ENCODE measurements at places on chromosomes 11 and 22. TPM values are rescaled to one million over a fixed set of nuclear protein-coding genes. Genes with fewer than 3 reads are reported as not detected.

- H3K27ac ChIP-seq, result no peak overlapping the region
- H3K4me3 ChIP-seq, result no peak overlapping the region
- H3K4me1 ChIP-seq, result no peaks in the 10 kb centered on the region
- H3K27me3 ChIP-seq, result no peaks in the 10 kb centered on the region
Measured at GRCh38 chr11:34298871-34299270, 58.9 kb downstream of the ABTB2 start.

DNA sequence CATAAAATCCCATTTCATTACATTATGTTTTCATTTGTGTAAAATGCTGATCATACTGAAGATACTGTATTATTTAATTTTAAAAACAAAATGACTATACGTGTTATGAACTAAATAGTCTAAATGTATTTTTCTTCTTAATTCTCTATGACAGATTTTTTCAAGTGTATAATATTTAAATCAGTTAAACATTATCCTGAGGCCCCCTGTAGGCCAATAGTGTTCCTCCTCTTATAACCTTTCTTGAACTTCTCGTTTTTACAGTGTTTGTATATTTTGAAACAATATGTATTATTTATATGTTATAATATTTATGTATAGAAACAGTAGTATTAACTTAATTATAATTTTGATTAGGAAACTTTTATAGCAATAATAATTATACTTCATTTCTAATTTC lies 151.1 kb upstream of the CHORDC1 start:
- no peak overlapping the region for H3K4me3 ChIP-seq
- no peaks in the 10 kb centered on the region for H3K27me3 ChIP-seq
- DNase-seq, result no peak
- no peak overlapping the region for H3K27ac ChIP-seq

- no peaks in the 10 kb centered on the region for H3K4me1 ChIP-seq
- no peaks in the 10 kb centered on the region for H3K36me3 ChIP-seq
Measured at GRCh38 chr11:101748572-101749344, 165.0 kb upstream of the TRPC6 start.

DNA sequence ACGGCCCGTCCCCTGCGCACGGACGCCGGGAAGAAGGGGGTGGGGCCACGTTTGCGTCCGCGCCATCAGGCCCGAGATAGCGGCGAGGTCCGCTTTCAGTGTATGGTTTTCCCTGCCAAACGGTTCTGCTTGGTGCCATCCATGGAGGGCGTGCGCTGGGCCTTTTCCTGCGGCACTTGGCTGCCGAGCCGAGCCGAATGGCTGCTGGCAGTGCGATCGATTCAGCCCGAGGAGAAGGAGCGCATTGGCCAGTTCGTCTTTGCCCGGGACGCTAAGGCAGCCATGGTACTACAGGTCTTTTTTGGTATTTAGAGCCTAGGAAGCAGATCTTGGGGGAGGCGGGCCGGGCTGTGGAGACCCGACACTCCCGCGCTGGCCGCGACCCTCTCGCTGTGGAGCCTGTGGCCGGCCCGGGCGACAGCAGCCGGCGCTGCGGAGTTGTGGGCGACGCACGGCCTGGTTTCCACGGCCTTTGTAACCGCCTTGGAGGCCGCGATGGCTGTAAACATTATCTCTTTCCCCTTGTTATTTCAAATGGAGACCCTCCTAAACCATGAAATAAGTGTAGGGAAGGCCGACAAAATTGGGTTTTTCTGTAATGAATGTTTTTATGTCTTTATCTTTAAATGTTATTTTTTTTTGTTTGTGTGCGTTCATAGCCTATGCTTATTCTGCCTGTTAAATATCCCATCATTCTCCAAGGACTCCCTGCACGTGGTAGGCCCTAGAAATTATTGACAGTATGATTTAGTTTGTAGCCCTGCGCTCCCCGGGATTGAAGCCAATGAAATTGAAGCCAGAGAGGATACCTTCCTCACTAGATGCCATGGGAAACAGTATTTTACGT lies at the start of gene AASDHPPT:
Gene AASDHPPT (plus strand): TSS at position 54 of the 847 bp plus-strand sequence. CDS start 49 bp downstream, at position 103.
- H3K27ac ChIP-seq, result peak within 1 kb of the TSS; percentile 89
- no peaks in the 10 kb centered on the region for H3K27me3 ChIP-seq
- H3K4me1 ChIP-seq, result peaks cover 54% of the 10 kb centered on the region
- H3K4me3 ChIP-seq, result peak within 1 kb of the TSS; percentile 78

DNA sequence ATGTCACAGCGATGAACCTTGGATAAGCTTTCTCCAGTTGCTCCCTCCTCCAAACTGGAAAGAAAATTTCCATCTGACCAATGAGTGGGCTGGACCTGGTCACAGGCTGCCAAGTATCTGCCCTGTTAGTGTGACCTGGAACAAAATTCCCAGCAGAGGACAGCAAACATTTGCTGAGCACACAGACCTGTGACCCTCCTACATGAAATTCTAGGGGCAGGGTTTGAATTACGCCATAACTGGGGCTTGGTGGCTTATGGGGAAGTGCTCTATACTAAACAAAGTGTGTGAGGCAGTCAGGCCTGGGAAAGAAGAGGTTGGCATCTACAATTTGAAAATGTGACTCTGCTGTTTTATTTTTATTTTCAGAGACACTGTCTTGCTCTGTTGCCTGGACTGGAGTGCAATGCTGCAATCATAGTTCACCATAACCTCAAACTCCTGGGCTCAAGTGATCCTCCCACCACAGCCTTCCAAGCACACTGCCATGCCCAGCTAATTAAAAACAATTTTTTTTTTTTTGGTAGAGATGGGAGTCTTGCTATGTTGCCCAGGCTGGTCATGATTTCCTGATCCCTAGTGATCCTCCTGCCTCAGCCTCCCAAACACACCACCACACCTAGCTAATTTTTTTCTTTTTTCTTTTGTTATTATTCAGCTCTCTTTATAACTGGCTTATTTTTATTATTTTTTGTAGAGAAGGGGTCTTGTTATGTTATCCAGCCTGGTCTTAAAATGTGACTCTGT lies 13.6 kb upstream of the XBP1 start:
- no peaks in the 10 kb centered on the region for H3K27me3 ChIP-seq
- peak overlapping the region; percentile 66 for H3K27ac ChIP-seq
- DNase-seq, result peak; percentile 43
- no peaks in the 10 kb centered on the region for H3K36me3 ChIP-seq
- no peak overlapping the region for H3K4me3 ChIP-seq
- H3K4me1 ChIP-seq, result peaks cover 32% of the 10 kb centered on the region

- H3K27ac ChIP-seq, result no peak overlapping the region
- H3K4me3 ChIP-seq, result no peak overlapping the region
- no peaks in the 10 kb centered on the region for H3K36me3 ChIP-seq
- H3K4me1 ChIP-seq, result peaks cover 22% of the 10 kb centered on the region
Measured at GRCh38 chr11:1203505-1204271, 19.2 kb upstream of the MUC5B start.

- H3K4me1 ChIP-seq, result peaks cover 7% of the 10 kb centered on the region
- no peak overlapping the region for H3K4me3 ChIP-seq
- no peak for DNase-seq
- no peaks in the 10 kb centered on the region for H3K36me3 ChIP-seq
Measured at GRCh38 chr11:70141486-70142220, 61.4 kb upstream of the FADD start.

DNA sequence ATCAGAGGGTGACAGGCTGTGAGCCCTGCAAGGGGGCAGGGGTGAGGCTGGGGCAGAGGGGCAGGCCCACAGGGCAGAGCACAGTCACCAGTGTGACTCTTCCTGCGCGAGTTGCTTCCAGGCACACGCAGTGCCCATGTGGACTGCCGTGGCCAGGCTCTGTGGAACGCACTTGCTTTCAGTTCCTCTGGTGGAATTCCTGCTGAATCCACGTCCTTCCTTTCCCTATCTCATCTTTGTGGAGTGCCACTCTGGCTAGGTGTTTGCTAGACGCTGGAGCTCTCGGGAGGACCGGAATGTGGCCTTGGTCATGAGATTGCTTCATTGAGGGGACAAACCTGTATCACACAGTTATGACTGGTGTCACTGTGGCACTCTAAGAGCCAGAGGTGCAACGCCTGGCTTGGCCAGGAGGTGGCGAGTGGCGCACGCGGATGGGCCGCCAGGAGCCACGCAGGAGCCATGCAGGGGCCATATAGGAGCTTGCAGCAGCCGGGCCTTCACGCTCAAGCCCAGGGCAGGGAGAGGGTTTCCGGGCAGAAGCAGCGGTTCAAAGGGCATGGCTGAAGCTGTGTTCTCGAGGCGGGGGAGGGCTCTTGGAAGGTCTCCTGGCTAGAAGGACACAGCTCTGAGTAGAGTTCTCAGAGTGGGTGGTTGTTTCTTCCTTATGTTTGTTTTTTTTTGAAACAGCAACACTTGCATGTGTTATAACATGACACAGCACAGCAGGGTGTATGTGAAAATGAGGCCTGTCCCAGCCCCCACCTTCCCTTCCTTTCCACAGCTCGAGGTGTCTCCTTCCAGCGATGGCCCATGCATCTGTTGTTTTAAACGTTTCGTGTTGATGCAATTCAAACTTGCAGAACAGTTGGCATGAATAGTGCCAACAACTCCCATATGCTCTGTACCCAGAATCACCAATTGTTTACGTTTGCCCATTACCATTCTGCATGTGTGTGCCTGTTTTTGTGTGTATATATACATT lies 36.2 kb downstream of the TBC1D22A start:
- H3K4me1 ChIP-seq, result peaks cover 5% of the 10 kb centered on the region
- no peaks in the 10 kb centered on the region for H3K36me3 ChIP-seq
- no peak overlapping the region for H3K4me3 ChIP-seq
- peak; percentile 82 for DNase-seq
- H3K27ac ChIP-seq, result no peak overlapping the region
- no peaks in the 10 kb centered on the region for H3K27me3 ChIP-seq

GRCh38 chr11:45031912-45032519 lies 81.3 kb upstream of the TP53I11 start:
- DNase-seq, result peak; percentile 19
- H3K36me3 ChIP-seq, result no peaks in the 10 kb centered on the region
- no peaks in the 10 kb centered on the region for H3K4me1 ChIP-seq
- no peak overlapping the region for H3K4me3 ChIP-seq
- no peaks in the 10 kb centered on the region for H3K27me3 ChIP-seq

The PIH1D2 gene
- 372 TPM for total RNA-seq

The SCGB1C1 gene
- total RNA-seq, result not detected

The MIAT gene
- total RNA-seq, result 4.5 TPM

The CHKB gene
- total RNA-seq, result 89.2 TPM

The CYTH4 gene
- 6.4 TPM for total RNA-seq

The CNTF gene
- total RNA-seq, result not detected

The MIF gene
- 123 TPM for total RNA-seq

The LSP1 gene
- total RNA-seq, result 22.7 TPM

The ABTB2 gene
- total RNA-seq, result 0.60 TPM

Data from transverse colon (tissue), 4 donors.